Forelimb muscle (tissue), 1 donor: ENCODE measurements at places on chromosomes 2 and 18. TPM values are rescaled to one million over a fixed set of nuclear protein-coding genes. Genes with fewer than 3 reads are reported as not detected.

ERICH2 gene
- polyA plus RNA-seq, result 0.24 TPM

SLC4A5 gene
- 2.0 TPM for polyA plus RNA-seq

CABYR gene
- 3.3 TPM for polyA plus RNA-seq

SKOR2 gene
- polyA plus RNA-seq, result not detected

CYS1 gene
- 14.6 TPM for polyA plus RNA-seq

SEPTIN10 gene
- 75.9 TPM for polyA plus RNA-seq

SCN1A gene
- 0.08 TPM for polyA plus RNA-seq

POTEC gene
- not detected for polyA plus RNA-seq

PREB gene
- polyA plus RNA-seq, result 35.4 TPM

NT5DC4 gene
- 0.09 TPM for polyA plus RNA-seq

GALNT13 gene
- 0.25 TPM for polyA plus RNA-seq

TTR gene
- polyA plus RNA-seq, result not detected

TMEM17 gene
- 1.5 TPM for polyA plus RNA-seq

AGXT gene
- not detected for polyA plus RNA-seq

UGT1A3 gene
- not detected for polyA plus RNA-seq

ALK gene
- polyA plus RNA-seq, result 0.03 TPM
